ENCODE measurements at places on chromosomes 2 and 18.

DNA sequence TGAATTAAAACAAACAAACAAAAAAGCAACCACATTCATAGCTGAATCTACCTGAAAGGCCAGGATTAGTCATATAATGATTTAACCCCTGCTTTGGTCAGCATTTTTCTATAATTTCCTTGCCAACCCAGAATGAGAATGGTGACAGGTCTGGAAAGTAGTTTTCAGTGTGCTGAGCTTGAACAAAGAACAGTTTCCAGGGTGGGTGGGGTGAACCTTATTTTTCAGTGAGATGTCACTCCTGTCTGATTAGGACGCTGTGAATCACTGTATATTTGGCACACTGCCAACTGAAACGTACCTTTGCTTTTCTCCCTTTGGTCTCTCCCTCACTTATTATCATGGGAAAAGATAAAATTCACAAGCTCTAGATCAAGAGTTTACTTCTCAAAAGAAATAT, 35.0 kb upstream of the DSC1 start:
- DNase-seq = no peak

- no peak for DNase-seq
These were observed 57.4 kb upstream of the LRRTM1 start for GRCh38 chr2:80361904-80362303.

DNA sequence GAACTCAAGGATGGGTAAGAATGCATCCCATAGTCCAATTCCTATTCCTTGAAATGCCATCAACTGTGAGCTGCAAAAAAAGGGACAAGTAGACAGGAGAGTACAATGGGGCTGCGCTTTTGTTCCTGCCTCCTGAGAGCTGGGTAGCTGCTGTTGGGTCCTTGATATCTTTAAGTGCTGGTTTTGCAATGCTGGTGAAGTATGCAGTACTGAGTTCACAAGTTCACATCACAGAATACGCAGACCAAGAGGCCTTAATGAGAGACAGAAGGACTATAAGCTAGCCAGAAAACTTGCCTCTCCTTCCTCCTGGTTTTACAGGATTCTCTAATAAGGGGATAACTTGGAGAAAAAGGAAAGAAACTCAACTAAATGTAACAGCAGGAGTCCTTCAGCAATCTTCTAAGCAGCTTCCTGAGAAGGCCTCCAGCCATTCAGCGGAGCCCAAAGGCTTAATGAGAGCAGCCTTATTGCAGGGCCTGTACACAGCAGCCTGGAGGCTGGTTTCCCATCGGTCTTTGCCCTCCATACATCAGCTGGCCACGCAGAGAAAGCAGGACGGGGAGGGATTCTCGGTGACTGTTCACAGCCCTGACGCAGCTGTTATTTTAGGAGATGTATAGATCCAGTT, 293.1 kb downstream of the CDCA7 start:
- peak; percentile 60 for DNase-seq

DNA sequence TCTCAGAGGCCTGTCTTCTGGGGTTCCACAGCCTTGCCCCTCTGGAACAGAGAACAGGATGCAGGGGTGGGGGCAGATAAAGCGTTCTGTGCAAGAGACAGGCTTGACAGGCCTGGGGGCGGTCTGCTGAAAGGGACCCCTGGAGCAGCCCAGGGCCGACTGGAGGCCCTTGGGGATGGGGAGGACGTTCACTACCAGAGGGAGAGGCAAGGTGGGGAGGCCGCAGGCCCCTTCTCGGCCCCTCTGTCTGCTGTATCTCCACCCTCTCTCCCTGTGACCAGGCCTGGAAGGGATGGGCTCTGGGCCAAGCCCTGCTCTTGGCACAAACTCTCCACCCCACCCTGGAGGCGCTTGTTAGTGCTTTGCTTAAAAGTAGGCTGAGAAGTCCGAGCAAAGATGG, 27.3 kb upstream of the INHBB start:
- peak; percentile 14 for DNase-seq

DNA sequence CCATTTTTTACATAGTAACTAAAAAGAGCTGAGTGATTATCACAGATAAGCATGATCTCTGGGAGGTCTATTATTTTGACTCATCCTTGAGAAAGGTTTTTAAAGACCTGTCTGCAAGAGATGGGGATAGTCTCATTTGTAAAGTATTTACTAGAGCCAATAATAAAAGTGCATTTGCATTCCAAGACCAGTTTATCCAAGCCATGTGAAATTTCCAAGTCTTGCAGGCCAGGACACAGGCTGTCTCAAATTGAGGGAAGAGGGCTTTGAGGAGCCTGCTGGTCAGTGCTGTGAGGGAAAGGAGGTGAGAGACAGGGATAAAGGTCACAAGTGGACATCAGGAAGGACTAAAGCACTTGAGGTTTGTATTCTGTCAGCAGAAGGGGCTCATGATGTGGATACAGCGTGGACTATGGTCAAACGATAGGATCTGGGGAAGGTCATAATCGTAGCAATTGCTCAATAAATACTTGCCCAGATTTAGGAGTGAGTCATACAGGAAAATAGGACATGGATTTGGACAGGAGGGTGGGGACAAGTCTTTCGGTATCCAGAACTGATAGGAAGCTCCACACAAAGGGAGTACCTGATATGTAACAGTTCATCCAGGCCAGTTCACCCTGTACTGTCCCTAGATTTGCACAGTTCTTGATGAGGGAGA, 6.6 kb upstream of the CDH2 start:
- peak; percentile 76 for DNase-seq

DNA sequence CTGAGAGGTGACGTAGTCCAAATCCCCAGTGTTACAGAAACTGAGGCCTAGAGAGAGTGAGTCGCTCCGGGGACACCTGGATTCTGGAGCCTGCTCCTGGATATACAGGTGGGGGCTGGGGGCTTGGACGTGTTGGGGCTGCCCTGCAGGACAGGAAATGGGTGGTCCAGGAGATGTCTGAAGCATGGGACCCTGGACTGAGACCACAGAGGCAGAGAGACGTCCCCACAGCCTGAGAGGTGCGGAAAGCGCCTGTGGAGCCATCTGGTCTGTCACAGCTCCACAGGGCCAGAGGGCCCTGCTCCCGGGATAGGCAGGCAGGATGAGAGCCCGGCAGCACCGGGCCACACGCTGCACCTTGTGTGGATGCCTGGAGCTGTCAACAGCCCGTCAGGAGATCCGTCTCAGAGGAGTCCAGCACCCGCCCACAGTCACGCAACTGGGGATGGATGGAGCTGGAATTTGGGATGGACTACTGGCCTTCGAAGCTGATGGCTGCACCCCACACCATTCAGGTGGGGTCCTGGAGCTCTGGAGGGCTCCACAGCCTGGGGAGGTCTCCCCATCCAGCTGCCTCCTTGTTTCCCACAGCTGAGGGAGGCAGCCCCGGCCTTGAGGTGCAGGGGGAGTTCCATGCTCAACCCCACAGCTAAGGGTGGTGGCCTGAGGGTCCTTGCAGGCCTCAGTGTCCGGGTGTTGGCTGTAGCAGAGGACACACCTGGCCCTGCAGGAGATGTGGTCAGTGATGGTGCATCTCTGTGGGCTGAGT, 303.0 kb downstream of the NDUFA10 start:
- DNase-seq = no peak

DNA sequence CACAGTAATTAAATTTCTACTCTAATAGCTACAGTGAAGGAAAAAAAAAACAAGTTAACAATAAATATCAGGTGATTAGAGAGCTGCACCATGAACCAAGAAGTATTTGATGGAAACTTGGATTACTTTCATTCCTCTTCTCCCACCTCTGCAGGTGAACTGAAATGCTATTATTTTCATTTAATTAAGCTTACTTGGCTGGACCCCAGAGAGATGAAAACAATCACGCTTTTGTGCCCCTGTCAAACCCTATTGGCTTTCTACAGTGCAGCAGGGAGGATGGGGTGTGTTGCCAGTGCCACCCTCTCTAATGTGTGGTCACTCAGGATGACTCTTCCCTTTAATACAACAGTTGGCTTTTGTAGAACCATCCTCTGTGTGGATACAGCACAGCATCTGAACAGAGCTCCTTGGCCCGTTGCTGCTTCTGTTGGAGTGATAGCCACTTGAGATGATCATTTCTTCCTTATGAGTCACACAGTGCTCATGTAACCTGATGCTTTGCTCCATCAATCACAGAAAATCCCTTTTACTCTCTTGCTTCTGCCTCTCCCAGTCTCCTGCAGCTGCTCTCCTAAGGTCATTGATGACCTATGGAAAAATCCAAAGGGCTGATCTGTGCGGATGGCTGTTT, 5.5 kb upstream of the ARL4C start:
- DNase-seq = peak; percentile 81

DNA sequence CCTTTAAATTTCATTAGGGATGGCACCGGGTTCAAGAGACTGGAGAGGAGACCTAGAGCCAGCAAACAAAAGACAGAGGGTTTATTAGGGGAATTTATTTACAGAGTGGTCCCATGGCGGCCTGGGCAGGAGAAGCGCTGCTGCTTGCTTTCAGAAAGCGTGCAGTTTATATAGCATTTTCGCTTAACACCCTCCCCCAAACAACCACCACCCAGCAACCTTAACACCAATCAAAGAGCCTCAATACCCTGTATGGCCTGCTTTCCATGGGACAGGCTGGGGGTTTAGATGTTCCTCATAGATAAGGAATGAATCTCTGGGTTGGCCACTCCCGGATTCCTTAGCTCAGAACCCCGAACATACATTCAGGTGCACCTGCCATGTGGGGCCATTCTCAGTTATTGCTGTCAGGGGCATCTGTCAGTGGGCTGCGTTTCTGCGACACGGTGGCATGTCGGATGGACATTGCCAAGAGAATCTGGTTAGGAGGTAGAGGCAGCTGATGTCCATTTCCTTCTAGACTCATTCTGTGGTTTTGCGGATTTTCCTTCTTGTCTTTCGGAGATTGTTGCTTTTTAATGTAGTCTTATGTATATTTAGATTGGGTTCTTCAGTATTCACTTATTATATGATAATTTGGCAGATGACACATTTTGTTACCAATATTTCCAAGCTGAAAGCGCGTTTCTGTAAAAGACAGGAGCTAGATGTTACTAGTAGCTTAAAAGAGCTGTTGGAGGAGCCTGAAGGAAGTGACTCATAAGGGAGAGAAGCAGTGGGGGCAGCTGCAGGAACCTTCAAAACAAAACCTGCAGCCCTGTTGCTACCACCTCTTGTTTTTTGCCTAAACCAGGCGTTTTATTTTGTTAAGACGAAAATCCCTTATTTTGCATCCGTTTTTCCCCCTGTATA, 7.2 kb downstream of the AGAP1 start:
- peak; percentile 32 for DNase-seq

- peak; percentile 68 for DNase-seq
These were observed 44.2 kb upstream of the SLC39A10 start for GRCh38 chr2:195612611-195613495.

DNA sequence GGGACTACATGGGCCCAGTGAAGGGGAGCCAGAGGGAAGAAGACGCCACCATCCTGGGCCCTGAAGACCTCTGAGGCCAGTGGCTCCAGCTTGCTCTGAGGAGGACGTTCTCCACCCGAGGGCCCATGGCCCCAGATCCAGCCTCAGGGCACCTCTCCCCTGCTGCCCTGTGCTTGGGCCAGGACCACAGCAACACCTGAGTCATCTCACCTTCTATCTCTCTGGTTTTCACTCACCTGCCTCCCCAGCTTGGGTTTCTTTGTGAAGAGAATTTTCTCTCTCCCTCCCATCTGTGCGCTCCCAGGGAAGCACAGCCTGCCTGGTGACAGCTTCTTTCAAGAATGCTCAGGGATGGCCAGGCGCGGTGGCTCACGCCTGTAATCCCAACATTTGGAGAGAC, 19.8 kb downstream of the ZFP36L2 start:
- DNase-seq = no peak

DNA sequence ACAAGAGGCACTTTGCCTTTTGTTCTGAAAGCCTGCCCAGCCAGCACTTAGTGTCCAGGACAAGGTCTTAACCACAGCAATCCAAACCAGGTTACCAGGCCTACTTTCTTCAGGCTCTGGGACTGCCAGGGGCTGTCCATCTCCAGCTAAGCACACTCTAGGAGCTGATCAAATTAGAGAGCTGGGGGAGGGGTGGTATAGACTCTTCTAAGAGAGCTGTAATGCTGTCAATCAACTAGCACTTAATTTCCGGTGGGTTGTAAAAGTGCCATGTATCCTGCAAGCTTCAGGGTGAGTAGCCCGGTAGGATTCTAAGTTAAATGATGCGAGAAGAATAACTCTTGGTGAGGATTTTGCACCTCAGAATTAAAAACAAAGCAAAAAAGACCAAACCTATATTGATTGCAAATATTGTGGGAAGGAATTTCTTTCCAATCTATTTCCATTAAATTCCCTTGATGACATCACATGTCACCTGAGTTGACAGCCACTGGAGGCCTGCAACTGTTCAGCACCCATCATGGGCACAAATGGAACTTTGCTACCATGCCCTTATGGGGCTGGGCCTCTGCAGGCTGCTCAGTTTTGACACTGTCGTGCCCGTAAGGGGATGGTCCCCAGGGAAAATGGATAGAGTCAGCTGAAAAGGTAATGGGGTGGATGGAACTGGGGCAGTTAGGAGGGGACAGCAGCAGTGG, 8.7 kb upstream of the COX7A2L start:
- no peak for DNase-seq

GRCh38 chr2:105660489-105660888, 84.2 kb upstream of the NCK2 start:
- DNase-seq = no peak

DNA sequence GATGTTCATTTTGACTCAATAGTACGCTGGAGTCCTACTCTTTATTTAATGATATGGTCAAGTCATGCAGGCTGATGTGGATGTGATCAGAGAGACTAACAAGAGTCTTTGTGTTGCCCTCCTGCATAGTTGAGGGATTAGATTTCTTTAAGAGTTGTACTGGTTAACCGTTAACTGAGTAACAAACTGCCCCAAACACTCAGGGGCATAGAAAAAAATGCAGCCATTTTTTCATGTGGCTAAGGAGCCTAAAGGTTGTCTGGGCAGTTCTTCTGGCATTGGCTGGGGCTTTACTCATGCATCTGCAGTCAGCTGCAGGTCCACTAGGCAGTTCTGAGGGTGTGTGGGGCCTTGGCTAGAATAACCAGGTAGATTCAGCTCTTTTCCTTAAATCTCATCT, 32.5 kb downstream of the DOCK10 start:
- no peak for DNase-seq

DNA sequence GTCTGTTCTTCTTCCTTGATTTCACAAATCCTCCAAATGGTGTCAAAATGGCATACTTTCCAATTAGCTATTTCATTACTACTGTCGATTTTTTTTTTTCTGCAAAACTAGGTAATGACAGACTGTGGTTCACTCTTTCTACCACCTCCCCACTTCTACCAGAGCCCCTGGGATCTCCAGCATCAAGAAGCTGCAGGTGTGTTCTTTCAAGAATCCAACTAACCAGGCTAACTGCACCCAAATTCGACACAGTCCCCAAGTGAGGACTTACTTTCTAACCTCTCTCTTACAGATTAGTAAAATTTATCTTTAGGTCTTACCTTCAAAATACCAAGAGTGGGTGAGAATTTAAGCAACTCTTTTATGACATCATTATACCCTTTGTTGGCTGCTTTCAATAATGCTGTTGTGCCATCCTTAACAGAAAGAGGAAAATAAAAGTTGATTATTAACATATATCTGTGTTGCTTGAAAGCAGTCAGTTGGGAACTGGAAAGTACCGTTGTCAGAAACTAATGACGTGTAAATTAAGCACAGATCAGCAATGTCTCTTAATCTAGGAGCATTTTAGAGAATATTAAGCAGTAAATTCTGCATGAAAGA, 31.2 kb upstream of the NPC1 start:
- DNase-seq = no peak

All from fibroblast of skin of scalp (primary cell).